ENCODE measurements at places on chromosomes 1 and 21.

- peak; percentile 87 for DNase-seq
Observed at GRCh38 chr1:21552715-21553114, 43.5 kb downstream of the ALPL start.

DNA sequence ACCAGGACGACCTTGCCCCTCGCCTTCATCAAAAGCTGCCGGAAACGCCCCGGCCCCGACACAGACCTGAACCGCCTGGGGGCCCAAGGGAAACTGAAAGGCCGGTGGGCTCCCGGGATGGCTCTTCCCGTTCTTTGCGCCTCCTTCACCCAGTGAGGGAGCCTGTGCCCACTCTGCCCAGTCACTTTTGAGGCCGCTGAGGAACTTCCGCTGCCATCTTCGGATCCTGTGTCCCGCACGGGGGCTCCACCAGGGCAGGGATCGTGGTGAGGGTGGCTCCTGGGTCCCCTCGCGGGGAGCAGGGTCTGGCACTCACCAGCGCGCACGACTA is 104.0 kb downstream of the PPIAL4G start:
- DNase-seq, result no peak

GRCh38 chr1:205585835-205586785 is 45.7 kb downstream of the ELK4 start:
- DNase-seq, result no peak

DNA sequence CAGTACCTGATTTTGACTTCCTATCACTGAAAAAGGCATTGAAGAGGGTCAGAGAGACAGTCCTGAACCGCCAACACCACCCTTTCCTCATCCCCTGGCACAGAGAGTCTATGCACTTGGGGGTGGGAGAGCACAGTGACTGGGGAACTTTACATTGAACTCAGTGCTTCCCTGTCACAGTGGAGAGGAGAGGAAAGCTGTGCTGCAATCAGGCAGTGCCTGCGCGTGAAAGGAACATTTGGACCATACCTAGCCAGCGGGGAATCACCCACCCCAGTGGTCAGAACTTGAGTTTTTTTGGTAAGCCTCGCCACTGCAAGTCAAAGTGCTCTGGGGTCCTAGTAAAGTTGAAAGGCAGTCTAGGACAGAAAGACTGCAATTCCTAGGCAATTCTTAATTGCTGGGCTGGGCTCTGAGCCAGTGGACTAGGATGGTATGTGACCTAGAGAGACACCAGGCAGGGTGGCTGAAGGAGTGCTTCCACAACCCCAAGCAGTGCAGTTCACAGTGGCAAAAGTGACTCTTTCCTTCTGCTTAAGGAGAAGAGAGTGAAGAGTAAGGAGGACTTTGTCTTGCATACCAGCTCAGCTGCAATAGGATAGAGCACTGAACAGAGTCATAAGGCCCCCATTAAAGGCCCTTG is 9.4 kb upstream of the HENMT1 start:
- no peak for DNase-seq

GRCh38 chr1:14658642-14659041 is 60.2 kb downstream of the KAZN start:
- no peak for DNase-seq

- no peak for DNase-seq
Observed at GRCh38 chr1:234617986-234618736, 8.2 kb upstream of the IRF2BP2 start.

DNA sequence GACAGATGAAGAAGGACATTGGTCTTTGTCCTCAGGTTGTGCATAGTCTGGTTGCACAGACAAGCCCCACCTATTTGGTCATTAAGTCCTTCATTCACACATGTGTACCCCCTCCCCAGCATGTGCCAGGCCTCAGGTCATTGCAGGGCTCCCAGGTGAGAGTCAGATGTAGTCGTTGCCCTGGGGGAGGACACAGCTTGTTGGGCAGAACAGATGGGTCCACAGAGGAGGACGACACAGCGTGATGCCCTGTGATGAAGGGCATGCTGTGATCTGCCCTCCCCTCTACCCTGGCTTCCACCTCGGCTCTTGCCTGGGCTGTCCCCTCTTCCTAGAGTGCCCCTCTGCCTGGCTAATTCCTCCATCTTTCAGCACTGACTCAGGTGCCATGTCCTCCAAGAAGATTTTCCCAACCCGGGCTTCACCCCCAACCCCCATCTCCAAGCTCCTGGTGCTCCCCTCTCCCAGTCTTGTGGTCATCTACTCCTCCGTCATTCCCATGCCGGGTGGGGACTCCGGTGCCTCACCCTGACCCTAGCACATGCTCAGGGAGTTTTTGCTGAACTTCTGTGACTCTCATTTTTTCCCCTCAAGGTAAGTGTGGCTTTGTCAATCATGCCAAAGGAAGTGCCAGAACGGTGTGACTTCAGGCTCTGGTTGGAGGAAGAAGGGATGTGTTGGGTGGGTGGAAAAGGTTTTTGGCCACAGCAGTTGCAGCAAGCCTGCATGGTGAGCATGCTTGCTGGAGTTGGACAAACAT is 220.5 kb downstream of the FOXD2 start:
- DNase-seq, result no peak

GRCh38 chr1:110230381-110231199 is 20.5 kb downstream of the KCNC4 start:
- DNase-seq, result no peak

DNA sequence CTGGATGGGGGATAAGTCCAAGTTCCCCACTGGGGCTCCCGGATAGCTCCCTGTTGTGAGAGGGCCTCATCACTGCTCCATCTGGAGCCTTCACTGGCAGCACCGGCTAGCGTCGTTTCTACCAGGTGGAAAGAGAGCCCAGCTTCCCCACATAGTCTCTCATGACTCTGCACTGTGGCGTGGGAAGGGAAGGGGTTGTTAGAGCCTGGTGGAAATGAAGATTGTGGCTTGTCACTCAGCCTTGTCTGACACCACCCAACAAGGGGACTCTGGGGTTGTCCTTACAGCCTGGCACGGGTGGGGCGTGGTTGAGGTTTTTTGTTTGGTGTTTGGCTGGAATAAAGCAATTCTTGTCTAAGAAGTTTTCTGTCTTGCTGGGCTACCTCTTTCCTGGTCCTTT is 94.6 kb downstream of the ADARB1 start:
- DNase-seq, result no peak

DNA sequence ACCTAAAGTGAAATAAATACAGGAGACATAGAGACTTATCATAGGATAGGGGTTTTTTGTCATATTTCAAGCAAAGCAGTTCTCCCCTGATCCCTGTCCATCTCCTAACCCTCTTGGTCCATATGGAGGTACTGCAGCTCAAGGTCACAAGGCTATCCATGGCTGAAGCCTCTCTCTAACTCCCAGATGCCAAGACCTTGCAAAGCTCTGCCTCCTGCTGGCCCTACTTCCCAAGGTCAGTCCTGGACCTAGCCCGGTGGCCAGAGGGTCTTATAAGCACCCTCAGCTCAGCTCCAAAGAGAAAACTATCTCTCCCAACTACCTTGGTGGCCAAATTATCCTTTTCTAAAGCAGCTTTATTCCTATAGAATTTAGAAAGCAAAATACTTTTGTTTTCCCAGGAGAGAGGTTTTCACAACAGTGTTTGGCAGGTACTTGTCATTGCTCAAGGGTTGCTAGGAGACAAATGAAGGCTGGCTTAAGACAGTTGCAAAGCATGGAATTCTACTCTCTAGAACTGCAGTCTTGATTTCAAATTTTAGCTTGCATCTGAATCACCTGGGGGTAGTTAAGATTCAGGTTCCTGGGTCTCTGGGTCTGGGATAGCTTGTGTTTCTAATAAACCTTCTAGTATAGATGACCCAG is 121.5 kb downstream of the XCL2 start:
- no peak for DNase-seq

DNA sequence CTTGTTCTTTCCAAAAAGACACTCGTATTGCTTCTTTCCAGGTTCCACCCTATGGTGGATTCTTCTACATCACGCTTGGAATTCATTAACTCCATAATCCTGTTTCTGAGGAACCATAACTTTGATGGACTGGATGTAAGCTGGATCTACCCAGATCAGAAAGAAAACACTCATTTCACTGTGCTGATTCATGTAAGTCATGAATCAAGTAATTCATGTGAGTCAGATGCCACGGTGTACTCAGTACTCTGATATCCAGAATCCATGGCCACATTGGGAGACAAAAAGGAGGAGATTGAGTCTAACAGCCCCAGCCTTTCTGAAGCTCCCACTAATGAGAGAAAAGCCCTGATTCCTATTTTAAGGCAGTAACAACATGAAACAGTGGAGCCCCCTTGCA is 7.4 kb downstream of the CHI3L2 start:
- DNase-seq, result no peak

- DNase-seq, result no peak
Observed at GRCh38 chr1:152667648-152668047, 4.5 kb downstream of the LCE2D start.

DNA sequence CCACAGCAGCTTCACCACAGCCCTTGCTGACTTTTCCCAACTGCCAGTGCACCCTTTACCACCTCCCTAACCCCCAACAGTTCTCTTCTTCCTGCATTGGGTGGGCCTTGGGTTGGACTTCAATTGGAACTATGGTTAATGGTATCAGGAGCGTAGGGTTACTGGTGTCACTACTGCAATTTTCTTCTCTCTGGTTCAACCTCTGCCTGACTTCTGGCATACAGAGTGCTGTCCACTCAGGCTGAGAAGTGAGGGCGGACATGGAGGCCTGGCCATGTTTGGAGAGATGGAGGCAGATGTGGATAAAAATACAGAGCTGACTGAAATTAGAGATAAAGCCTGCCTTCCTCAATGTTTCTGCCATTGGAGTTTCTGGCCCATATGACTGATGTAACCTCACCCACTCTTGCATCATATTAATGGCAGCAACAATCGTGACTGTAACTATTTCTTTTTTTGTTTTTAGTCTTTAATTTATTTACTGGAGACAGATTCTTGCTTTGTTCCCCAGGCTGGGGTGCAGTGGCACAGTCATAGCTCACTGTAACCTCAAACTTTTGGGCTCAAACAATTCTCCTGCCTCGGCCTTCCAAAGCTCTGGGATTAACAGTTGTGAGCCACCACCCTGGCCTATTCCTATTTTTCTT is 87.8 kb downstream of the NAV1 start:
- no peak for DNase-seq

DNA sequence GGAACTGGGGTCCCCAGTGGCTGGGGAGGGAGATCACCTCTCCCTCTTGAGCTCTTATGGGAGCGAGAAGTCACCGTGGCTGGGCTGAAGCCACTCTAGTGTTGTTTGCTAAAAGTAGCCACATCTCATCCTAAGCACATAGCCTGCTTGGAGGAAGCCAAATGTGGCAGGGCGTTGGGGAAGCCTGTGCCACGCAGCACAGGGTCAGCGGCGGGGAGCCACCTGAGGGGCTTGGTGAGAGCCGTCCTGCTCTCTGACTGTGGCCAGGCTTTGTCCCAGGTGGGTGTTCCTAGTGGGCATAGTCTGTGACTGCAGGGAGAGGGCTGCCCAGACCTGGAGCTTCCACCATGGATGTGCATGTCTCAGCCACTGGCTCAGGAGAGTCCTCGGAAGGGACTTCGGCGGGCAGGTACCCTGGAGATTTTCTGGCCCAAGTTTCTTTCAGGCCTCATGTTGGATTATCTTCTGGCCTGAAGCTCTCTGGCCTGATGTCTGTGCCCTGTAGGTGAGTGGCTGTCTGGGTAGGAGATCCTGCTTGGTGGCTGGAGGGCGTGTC is 38.9 kb downstream of the MORN1 start:
- DNase-seq, result no peak

- DNase-seq, result no peak
Observed at GRCh38 chr1:65401612-65402011, 18.9 kb upstream of the LEPR start.

DNA sequence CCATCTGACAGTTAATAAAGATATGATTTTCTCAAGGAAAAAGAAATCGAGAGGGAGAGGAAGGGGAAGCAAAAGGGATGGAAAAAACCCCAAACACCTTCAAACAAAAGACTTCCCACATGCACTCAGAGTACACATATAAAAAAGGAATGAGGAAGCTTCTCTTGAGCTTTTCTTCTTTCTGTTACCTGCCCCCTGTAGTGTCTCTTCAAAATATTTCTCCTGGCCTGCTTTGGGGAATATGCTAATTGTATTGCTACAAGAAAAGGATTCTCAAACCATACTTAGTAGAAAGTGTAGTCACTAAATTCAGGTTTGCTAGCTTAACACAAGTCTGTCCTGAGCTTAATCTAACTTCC is 58.7 kb downstream of the KIF14 start:
- no peak for DNase-seq

GRCh38 chr1:45009956-45010854 is 919 bp downstream of the HECTD3 start:
- DNase-seq, result no peak

DNA sequence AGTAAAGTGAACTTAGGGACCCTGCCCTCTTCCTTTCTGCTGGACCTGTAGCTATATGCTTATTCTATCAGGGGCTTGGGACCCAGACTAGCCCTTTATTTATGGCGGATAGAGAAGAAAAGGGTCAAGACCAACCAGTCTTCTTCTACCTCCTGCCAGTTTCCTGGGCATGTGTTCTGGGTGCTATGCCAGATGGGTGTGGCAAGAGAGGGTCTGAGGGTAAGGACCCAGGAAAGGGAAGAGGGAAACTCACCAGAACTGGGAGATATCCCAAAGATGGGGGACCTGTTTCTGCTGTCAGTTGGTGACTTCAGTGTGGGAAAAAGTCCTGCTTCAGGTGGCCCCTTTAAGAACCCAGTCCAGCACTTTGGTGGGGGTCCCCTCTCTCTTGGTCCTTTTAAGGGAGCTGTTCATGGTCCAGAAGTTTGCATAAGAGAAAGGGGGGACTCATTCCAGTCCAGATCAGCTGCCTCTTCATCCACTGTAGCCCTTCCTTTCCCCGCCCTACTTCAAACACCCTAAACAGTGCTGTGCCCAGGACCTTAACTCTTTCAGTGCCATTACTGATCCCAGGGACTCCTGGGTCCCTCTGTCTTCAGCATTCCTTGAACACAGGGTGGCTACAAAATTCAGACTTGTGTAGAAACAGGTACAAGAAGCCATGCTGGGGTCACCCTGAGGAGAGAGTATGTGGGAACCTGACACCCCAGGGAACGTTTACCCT is 18.4 kb downstream of the SSR2 start:
- no peak for DNase-seq

- no peak for DNase-seq
Observed at GRCh38 chr1:59007820-59008598, 224.2 kb upstream of the JUN start.

Measured in skeletal muscle cell (primary cell).